ENCODE measurements at places on chromosomes 4 and X. TPM values are rescaled to one million over a fixed set of nuclear protein-coding genes. Genes with fewer than 3 reads are reported as not detected.

The HSFX4 gene
- not detected for total RNA-seq

DNA sequence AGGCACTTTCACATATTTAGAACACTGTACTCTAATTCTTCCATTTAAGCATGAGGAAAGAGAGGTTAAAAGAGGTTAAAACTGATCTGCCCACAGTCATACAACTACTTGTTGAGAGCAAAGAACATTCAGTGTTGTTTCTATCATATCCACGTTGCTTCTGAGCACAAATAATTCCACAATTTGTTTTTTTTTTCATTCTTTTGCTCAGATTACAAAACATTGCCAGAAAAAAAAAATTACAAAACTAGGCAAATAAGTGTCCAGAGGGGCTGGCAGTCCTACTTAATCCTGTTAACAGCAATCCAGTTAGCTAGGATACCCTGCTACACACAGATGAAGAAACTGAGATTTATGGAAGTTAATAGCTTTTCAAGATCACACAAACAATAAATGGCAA lies 6.3 kb upstream of the USP53 start:
- DNase-seq: no peak

DNA sequence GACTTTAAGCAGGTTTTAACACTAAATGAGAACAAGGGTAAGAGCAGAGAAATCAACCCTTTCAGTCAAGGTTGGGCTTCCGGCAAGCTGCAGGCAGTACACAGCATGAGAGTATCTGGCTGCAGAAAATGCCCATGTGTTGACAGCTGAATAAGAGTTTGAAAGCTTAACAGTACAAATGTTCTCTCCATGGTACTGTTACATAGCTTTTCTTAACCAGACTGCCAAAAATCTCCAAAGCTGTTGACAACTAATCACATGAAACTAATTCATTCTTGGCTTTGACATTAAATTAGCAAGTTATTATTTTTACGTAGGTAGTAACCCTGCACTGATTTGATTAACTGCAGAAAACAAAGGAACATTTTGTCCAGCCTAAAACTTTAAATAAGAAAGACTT lies 153.5 kb downstream of the SLC10A7 start:
- no peak for DNase-seq

The NUDT10 gene
- 0.20 TPM for total RNA-seq

The VCX gene
- total RNA-seq: not detected

DNA sequence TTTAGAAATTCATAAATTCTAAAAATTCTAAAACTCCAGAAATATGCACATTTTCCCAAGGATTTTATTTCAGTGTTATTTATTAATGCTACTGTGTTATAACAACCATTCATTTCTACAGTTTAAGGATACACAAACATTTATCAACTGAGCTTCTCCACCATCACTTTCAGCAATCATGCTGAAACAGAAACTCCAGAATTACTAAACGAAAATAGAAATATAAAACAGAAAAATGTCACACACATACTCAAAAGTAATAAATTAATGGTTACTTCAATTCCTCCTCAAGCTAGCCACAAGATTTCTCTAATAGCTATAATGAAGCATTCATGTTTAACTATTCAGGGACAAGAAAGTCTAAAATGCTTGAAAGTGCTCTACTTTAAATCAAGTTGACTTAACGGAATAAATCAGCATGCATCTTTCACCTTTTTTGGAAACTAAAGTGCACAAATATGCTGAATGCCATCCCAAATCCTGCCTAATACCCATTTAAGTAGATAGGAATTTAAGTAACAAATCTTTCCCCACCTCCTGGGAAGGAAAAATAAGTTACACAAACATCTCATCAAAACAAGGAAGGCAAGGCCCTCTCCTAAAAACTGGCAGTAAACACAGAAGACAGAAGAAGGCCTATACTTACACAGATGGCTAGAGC lies 563 bp downstream of the FAM13A start:
- no peak for DNase-seq

DNA sequence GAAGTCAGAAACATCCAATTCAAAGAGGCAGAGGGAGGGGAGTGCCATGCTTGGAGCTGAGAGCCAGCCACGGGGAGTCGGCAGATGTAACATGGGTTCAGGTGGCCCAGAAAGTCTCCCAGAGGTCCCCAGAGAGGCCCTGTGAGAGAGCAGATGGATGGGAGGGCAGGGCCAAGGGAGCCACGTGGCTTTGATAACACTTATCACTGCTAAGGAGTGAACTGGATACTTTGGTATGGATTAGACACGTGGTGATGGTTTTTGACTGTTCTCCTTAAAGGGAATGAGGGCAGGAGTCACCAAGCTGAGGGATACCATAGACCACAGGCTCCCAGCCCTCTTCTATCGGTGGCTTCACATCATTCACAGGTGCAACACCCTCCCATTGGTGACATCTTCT lies 13.7 kb downstream of the CCKAR start:
- no peak for DNase-seq

DNA sequence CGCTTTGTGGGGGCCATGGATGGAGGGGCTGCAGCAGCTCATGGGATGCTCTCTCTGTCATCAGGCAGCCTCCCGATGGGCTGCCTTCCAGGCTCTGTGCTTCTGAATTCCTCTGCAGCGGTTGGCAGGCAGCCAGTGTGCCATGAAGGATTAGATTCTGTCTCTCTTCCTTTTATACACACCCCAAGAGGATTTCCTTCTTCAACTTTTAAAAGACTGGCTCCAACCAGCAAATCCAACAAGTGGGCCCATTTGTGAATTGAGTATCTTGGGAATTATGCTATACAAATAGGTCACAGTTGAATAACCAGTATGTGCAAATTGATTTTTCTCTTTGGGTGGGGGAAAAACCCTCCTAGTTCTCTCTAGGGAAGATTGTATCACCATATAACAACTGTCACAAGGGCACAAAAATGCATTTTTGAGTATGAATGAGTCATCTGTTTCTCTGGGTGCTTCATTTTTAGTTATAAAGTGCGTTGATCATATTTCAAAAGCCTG lies 96.8 kb upstream of the FAT1 start:
- DNase-seq: no peak

DNA sequence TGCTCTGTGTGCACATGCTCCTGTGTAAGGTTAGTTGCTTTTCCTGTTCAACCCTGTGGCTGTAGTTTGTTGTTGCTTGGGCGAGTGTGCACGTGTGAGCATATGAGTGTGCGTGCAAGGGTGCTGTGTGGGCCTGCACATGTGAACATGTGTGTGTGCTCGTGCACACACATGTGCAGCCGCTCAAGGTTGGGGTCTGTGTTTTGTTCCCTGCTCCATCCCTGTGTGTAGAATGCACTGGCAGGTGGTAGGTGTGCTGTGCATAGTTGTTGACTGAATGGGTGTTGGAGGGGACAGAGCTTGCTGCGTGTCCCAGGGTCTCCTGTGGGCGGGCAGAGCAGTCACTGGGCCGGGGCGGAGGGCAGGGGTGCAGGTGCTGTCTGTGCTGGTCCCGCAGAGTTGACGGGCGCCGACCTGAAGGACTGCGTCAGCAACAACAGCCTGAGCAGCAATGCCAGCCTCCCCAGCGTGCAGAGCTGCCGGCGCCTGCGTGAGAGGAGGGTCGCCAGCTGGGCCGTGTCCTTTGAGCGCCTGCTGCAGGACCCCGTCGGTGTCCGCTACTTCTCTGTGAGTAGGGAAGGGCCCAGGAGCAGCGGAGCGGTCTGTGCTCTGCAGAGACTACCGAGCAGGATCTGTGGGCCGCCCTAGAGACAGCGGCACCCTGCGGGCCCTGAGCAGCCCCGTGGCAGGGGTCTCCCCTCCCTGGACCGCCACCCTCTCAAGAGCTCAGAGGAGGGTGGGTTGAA lies 27.9 kb upstream of the HGFAC start:
- DNase-seq: no peak

The IL9R gene
- total RNA-seq: 5.3 TPM

- no peak for DNase-seq
Observed at GRCh38 chrX:18406531-18407266, 18.7 kb upstream of the CDKL5 start.

DNA sequence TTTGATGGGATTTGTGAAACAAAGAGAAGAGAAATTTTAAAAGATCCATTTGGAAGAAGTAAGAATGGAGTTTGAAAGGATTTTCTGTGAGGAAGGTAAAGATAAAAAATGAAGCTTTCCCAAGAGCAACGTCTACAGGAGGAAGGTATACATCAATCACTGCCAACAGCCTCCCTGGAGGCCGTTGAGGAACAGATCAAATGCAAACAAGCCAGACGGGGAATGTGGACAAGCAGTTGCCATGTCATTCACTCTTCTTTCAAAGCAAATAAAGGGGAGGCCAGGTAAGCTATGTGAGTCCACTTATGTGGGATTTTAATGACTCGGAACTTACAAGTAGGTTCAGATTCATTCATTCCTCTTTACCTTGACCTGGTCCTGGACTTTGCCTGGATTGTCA lies 1020.5 kb upstream of the AGA start:
- no peak for DNase-seq

The DCTD gene
- total RNA-seq: 131 TPM

The SH3TC1 gene
- total RNA-seq: 25.4 TPM

DNA sequence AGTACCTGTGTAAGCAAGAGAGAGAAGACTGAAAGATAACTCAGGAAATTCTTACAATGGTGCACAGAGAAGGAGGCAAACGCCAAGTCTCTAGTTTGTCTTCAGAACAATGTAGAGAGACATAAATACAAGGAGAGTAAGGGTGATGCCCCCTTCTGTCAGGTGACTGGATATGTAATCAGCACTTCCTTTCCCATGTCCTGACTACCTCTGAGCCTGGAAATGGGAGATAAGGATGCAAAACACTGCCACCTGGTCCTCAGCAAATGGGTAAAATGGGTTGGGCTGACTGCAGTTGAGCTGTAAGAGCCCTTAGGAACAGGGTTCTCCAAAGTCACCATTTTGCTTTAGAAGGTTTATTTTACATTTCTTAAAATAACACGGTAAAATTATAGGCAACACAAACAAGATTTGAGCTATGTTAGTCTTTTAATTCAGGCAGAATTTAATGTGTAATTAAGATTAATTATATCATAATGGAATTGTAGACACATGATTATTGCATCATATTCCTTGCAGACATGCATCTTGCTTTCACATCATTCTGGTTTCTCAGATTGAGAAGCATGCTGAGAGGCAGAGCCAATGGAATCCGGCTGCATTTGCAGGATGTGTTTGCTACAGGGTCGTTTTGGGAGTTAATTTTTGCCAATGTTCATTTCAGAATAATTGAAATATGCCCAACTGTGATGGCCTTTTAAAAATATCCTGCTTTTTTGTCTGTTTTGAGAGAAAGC lies 37.2 kb upstream of the ARX start:
- no peak for DNase-seq

GRCh38 chrX:110877326-110877725 lies 81.7 kb upstream of the CHRDL1 start:
- DNase-seq: no peak

Measured in activated T-helper 1 cell treated with anti-CD3 and anti-CD28 coated beads, Interleukin-12 subunit alpha, Interleukin-12 subunit beta, Interleukin-2, Interleukin-4 antibody, amounts not matched to agents 30 ng/mL and 10 ng/mL and 1 ng/mL, durations not matched to agents 14 hours and 24 hours and 36 hours (primary cell).